ENCODE measurements at places on chromosomes 6 and 20. TPM values are rescaled to one million over a fixed set of nuclear protein-coding genes. Genes with fewer than 3 reads are reported as not detected.

Gene BANF2
- total RNA-seq, result not detected

Gene CST9
- total RNA-seq, result not detected

Gene C6orf141
- total RNA-seq, result 0.51 TPM

Gene CST5
- not detected for total RNA-seq

Gene PAK5
- not detected for total RNA-seq

Gene SAYSD1
- 26.8 TPM for total RNA-seq

Gene SOX12
- 15.1 TPM for total RNA-seq

Gene ALDH8A1
- total RNA-seq, result 3.1 TPM

Gene EPPIN
- total RNA-seq, result not detected

Gene FAM135A
- total RNA-seq, result 9.4 TPM

DNA sequence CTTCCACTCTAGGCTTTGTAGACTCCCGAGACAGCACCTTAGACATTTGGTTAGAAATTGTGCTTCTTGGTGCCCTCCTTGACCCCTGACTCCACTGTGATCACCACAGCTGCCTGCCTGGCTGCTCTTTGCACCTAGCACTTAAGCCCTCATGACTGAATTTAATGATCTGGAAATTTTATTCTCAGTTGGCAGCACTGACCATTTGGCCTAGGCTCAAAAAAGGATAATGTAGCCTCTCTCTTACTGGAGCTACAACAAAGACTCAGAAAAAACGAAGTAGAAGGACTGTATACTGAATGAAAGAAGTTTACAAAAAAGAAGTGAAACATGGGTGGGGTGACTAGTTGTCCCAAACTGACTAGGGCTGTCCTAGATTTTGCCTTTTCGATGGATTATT, 11.3 kb upstream of the ABRACL start:
- no peak for DNase-seq

GRCh38 chr6:38273325-38273724, 366.4 kb downstream of the BTBD9 start:
- DNase-seq, result no peak

DNA sequence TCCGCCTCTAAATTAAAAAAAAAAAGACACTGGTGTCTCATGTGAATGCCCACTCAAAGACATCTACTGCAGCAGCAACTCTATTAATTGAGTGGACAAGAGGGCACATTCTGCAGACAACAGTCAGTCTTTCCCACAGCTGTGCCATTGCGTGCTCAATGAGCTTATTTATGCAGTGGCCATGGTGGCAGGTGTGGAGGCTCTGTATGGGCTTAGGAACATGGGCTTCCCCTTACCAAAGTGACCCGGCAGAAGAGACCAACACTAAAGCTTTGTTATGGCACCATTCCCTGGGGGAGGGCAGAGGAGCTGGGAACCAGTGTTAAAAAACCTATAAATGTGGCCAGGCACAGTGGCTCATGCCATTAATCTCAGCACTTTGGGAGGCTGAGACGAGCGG, 4.2 kb upstream of the VAPB start:
- DNase-seq, result no peak

DNA sequence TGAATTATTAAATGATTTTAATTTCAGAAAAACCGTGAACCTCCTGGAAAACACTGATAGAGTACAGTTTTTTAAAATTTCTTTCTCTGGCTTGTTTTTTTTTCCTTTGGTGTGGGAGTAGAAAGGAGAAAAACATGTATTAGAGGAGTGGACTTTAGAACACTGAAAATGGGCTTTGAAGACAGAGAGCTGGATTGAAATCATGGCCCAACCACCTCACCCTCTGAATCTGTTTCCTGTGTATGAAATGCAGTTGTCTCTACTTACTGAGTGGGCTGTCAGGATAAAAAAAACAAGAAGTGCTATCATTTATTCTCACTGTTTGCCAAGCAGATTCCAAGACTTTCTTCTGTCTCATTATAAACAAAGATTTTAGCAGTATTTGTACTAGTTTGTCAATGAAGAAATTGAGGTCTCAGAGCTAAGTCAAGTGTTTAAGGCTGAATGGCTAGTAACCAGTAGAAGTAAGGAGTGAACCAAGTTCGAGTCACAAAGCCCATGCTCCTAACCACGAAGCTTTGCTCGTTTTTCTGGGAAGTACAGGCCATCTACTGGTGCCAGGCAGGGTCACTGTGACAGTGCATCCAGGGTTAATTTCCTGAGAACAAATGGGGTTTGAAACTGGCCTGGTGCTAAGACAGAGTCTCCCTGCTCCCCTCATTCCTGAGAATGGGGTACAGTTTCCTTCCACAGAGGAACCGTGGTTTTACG, 256.4 kb downstream of the TMEM242 start:
- DNase-seq, result no peak

GRCh38 chr6:1972962-1973361, 272.4 kb downstream of the GMDS start:
- DNase-seq, result no peak

- DNase-seq, result no peak
Measured at GRCh38 chr20:31474097-31474436, 860 bp downstream of the DEFB124 start.

GRCh38 chr20:1810926-1811620, 84.1 kb upstream of the SIRPA start:
- no peak for DNase-seq

DNA sequence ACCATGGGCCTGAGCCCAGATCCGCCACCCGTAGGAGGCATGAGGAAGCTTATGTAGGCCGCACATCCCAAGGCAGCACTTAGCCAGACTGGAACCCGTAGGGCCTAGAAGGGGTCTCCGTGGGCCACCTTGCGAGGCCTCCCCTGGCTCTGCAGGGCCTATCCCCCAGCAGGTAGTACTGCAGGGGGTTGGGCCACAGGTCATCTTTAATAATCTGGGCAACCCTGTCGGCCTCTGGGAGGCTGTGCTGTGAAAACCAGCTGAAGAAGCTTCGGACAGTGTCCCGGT, 18.5 kb downstream of the PLAGL2 start:
- DNase-seq, result no peak

DNA sequence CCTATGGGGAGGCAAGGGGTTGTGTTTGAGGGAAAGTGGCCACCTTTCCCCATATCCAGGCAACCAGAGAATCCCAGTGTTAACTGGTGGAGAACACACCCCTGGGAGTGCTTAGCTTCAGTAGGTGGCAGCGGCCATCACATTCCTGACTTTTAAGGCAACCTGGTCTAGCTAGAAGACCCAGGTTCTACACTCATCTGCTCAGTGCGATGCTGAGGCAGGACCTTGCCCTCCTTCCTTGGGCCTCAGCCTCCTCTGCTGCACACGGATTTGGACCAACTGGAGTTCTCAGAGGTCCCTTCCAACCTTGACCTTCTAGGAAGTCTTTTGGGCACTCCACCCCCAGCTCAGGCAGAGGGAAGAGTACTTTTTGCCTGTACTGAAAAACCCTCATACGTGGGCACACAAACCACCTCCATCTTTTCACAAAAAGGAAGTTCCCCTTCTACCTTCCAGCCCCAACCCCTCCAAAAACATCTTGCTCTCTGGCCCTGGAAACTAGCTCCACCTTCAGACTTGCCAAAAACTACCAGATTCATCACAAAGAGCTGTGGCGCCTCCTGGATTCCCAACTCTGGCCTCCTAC, 2.9 kb downstream of the CCND3 start:
- no peak for DNase-seq

DNA sequence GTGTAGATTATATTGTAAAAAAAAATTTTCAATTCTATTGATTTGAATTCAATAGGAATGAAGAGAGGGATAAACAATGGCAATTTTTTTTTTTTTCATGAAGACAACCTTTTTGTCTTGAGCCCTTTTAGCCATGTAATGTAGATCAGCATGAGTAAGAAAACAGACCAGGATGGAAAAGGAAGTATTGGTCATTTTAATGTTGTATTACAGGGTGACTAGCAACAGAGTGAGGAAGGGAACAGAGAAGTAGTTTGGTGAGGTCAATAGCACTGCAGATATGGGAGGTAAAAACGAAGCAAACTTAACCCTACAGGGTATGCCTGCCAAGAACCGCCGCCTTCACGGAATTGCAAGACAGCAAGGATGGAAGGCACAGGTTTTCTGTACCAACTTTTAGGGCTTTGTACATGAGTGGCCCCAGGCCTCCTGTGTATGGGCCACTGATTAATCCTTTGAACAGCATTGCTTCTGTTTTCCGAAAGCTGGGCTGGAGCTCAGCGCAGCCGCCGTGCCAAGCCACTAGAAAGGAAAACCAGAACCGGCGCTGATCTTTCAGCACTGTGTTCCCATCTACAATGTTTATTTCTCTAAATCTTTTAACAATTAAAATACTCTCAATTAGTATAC, 383.7 kb downstream of the CENPW start:
- DNase-seq, result no peak

- DNase-seq, result no peak
Measured at GRCh38 chr20:48148916-48149672, 363.8 kb upstream of the SULF2 start.

DNA sequence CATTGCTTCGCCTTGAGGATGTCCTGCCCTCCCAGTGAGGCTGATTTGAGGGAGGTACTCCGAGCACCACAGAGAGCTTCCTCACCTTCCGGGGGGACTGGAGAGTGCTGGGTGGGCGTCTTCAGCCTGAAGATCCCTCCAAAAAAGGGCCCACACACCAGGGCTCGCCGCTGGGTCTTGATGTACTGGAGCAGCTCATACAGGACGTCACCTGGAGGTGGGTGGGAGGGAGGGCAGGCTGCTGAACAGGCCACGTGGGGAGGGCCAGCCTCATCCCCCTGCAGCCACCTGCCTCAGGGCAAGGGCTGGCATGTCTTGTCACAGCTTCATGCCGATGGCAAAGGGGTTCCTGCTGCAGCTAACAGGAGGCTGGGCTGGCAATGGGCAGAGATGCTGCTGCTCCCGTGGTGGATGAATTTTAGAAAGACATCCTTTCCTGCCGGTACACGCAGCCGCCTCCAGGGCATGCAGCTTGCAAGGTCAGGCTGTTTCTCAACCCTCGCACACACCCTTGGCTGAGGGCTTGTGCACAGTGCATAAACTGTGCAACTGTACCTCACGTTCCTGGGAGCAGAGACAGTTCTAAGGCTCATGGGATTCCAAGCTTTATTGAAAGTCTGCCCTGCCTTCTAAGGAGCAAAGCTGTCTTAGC, 14.0 kb downstream of the ETV7 start:
- no peak for DNase-seq

DNA sequence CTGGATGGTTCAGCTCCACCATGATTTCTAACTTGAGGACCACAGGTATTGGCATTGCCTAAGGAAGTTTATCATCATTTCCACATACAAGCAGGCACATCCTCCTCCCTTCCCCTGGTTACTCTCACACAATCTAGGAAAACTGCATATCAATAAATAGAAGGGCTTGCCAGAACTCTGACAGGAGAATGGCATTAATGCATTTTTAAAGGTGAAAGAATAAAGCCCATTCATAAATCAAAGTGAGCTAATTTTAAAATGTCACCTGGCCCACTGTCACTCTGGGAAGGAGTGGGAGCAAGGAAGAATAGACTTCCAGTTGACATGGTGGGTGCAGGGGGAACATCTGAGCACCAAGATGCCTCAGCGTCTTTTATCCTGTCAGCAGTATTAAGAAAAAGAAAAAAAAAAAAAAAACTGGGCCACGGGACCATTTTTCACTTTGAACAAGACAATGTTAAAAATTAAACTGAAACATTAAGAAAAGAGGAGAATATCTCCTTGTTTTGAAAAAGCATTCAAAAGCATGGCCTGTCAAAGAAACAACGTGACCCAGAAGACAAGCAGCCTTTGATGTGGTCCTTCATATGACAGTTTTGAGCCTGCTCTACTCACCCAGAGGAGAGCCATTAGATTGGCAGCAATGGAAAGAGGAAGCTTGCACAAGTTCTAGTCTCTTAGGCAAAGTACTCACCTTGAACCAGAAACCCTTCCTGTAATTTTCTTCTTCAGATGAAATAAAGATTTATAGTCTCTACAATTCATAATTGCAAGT, 39.3 kb upstream of the SMLR1 start:
- no peak for DNase-seq

DNA sequence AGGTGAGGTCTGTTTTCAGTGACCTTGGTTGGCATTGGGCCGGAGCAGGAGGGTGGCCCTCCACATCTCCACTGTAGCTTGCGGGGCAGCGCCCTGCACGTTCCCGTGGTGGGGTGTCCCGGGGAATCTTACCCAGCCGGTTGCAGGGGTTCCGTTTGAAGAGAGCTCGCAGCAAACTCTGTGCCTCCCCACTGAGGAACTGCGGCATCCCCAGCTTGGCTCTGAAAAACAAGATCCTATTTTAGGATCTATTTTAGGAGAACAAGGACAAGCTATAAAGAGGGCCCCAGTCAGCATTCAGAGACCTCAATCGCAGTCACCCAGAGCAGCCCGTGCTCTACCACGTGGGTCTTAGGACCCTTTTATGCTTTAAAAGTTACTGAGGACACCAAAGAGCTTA, 97.8 kb downstream of the RAMACL start:
- no peak for DNase-seq

GRCh38 chr20:9200620-9201019, 131.7 kb downstream of the PLCB4 start:
- no peak for DNase-seq

GRCh38 chr20:3931664-3932063, 42.5 kb downstream of the PANK2 start:
- no peak for DNase-seq

GRCh38 chr6:95686272-95686671, 108.9 kb downstream of the MANEA start:
- DNase-seq, result no peak

Measured in naive thymus-derived CD4-positive, alpha-beta T cell (primary cell).